ENCODE measurements at places on chromosomes 16 and 17.

- DNase-seq: no peak
Measured at GRCh38 chr16:89801800-89802199, 14.6 kb downstream of the FANCA start.

- no peak for DNase-seq
Measured at GRCh38 chr17:41971721-41972523, 5.3 kb downstream of the CNP start.

DNA sequence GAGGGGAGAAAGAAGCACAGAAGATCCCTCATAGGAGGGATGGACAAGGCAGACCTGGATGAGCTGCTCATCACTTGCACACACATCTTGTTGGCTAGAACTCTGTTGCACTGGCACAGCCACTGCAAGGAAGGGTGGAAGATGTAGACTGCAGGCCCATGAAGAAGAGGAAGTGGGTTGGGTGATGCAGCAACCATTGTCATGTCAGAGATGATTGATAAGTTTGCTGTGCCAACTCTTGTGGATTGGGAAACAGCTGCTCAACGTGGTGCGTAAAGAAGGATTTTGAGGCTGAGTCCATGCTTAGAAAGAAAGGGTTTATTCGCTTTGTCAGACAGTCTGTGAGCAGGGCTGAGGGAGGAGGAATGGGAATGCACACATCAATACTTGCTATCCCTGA is 161.4 kb upstream of the MPHOSPH6 start:
- DNase-seq: no peak

- no peak for DNase-seq
Measured at GRCh38 chr17:51711581-51711980, 446.9 kb downstream of the CA10 start.

GRCh38 chr17:70024253-70024652 is 50.8 kb upstream of the KCNJ16 start:
- no peak for DNase-seq

DNA sequence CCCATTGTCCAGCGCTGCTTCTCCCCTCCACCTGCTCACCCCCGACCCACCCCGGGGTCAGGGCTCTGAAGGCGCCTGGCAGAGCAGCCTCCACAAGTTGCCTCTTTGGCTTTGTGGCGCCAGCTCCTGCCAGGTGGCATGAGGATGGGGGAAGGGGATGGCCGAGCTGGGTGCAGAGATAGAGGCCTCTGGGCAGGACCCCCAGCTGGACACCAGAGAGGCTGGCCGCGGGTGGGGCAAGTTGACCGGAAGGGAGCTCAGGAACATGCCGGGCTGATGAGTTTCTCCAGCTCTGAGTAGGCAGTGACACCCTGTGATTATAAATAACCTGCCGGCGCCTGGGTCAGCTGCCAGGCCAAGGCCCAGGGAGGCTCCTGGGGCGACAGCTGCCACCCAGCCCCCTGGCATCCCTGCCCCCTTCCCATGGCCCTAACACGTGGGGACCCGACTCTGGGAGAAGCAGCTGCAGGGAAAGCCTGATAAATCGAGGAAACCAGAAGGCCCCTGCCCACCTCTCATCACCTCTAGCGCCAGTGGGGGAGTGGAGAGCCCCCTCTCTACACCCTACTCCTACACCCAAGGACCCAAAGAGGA is 729 bp downstream of the P2RX5 start:
- DNase-seq: no peak

- DNase-seq: no peak
Measured at GRCh38 chr16:10675216-10675615, 19.5 kb downstream of the TEKT5 start.

DNA sequence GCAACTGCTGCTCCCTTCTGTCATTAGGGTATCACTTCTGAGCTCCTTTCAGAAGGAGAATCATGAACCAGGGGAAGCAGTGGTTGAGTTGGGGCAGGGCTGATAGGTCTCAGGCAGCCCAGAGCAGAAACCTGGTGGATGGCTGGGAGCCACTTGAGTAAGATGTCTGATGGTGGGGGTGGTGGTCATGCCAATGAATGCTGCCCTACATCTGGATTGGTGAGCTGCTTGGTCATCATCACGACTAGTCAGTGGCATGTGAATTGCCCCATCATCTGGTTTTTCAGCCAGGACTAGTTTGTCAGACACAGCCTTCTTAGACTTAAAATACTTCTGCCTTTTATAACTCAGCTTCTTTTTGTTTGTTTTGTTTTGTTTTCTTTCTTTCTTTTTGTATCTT is 2.6 kb downstream of the GID4 start:
- DNase-seq: no peak

DNA sequence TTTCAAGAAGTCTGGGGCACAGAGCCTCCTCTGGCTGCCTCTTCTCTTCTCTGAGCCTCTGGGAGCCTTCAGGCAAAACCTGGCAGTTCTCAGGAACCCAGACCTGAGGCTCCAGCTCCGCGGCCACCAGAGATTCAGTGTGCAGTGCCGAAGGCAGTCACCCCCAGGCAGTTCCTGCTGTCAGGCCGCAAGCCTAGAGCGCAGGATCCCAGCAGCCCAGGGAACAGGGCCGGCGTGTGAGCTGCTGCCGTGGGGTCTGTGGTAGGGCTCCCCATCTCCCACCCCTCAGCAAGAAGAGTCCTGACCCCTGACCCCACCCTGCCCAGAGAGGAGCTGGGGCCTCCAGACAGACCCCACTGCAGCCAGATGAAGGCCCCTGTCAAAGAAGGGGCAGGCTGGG is 78.2 kb downstream of the AMFR start:
- DNase-seq: no peak

DNA sequence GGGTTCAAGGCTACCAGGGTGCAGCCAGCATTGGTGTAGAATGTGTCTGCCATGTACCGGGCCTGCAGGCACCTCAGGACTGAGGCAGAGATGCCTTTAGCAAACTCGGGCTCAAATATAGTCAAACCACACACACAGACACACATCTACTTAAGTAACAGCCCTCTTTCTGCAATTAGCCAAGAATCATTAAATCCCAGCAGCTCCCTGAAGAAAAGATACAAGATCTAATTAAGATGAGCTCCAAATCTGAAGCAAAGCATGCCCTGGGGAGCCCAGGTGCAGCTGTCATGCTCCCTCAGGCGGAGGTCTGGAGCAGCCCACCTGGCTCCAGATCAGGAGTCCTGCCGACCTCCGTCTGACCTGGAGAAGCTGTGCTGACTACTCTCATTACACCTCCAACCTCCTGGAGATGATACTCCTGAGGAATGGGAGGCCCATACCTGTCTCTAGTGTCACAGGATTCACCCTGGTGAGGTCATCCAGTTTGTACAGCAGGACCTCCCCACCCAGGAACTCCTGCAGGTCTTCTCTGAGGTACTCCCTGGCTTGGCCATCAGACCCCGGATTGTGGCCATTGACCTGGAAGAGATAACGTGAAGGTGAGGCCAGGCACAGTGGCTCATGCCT is 6.9 kb downstream of the MYO19 start:
- no peak for DNase-seq

GRCh38 chr17:44314869-44315661 is 6.7 kb downstream of the RUNDC3A start:
- peak; percentile 54 for DNase-seq

DNA sequence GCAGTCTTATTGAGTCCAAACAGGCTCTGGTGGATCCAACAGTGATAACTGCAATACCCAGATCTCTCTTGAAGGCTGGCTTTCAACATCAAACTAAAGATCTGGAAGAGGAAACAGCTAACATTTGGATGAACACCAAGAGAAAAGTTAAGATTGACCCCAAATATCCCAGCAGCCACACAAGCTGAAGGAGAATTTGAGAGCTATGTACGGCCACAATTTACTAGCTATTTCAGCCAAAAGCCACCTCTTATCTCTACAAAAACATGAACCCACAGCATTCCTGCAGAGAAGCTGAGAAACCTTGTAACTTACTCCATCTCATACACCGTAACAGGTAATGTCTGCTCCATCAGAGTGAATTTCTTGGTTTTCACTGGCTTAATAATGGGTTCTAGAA is 14.3 kb downstream of the EFTUD2 start:
- no peak for DNase-seq

DNA sequence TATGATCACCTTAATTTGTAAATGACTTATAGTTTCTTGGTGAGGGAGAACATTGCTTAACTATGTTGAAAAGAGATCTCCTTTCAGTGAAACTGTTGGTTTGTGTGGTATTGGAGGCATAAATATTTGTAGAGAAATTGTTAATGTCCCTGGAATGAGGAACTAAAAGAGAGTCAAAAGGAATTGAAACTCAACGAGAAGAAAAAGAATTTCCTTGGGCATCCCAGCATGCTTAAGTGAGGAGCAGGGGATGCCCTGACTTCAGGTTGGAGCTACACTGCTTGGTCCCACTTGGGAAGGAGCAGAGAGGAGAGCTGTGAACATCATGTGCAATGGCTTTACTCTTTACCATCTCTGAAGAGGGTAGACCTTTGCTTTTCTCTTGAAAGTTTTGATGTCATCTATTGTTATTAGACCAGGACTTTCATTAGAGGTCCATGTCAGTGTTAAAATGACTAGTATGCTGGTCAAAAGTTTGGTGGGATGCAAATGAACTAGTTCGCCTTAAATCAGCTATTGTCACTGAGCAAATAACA is 21.7 kb downstream of the KRT23 start:
- no peak for DNase-seq

DNA sequence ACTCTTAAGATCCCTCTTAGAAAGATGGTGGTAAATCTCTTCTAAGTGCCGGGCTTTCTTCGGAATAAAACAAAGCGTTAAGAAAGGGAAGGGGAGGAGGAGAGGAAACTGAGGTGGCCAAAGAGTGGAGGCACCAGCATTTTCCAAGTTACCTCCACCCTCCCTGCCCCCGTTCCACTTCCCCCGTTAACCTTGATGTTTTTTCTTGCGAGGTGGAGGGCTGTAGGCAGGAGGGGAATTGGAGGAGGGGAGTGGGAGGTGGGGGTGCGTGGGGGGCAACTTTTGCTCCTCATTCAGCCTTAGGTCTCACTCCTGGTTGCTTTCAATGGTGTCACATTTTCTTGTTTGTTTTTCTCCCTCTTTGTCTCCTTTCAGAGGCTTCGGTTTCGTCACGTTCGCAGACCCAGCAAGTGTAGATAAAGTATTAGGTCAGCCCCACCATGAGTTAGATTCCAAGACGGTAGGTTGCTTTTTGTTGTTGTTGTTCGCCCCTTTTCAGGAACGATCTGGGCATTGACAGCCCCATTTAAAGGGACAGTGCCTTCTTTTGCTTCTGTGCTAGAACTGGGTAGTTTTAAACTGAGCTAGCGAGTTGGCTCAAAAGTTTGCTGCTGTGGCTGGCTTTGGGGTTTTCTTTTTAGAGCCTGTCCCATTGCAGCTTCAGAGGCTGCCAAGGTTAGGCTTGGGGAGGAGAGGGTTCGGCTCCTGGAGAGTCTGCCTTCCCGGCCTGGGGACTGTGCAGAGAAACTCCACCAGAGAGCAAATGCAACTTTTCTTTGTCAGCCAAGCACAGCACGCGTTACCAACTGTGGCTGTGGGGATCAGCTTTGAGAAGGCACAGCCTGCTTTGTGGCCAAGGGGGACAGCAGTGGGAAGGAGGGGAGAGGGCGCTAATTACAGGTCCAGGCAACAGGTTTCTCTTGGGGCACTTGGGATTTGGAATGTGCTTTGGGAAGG is 1.9 kb downstream of the MSI2 start:
- no peak for DNase-seq

- no peak for DNase-seq
Measured at GRCh38 chr17:41667280-41668041, 21.2 kb upstream of the EIF1 start.

- no peak for DNase-seq
Measured at GRCh38 chr17:45833920-45834319, 10.8 kb upstream of the SPPL2C start.

DNA sequence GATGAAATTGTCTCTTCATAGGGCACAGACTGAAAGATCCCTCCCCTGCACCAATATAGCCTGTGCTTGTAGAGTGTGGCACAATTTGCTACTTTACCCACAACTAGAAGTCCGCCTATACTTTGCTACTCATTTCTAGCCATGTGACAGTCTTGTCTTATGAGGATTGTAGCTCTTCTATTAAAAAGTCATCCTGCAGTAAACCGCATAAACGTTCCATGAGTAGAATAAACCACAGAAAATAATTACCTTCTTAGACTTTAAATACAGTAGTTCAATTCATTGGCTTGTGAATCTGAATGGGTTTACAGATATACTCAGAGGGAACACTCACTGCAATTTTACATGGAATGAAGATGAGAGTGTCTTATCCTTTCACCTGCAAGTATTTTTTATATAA is 4.4 kb downstream of the KRT27 start:
- no peak for DNase-seq

- no peak for DNase-seq
Measured at GRCh38 chr16:85588562-85589503, 24.3 kb upstream of the GSE1 start.

DNA sequence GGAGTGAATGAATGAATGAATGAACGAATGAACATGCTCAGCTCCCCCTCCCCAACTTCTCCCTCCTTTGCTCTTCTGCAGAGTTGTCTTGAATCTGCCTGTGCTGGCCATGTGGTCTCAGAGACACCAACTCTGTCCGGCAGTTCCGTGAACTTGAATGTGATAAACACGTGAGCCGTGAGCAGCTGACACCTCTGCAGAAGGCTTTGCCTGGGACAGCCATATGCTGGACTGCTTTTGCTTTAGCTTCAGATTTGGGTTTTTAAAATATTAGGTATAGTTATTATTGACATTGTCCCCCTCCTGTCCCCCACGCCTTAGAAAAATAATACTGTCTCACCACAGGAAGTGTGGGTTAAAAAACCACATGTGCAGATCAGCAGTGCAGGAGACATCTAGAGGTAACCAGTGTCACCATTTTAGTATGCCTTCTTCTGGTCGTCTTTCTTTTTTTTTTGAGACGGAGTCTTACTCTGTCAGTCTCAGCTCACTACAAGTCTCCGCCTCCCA is 83.8 kb downstream of the ABCC1 start:
- no peak for DNase-seq
